ENCODE measurements at places on chromosomes 5 and 9.

DNA sequence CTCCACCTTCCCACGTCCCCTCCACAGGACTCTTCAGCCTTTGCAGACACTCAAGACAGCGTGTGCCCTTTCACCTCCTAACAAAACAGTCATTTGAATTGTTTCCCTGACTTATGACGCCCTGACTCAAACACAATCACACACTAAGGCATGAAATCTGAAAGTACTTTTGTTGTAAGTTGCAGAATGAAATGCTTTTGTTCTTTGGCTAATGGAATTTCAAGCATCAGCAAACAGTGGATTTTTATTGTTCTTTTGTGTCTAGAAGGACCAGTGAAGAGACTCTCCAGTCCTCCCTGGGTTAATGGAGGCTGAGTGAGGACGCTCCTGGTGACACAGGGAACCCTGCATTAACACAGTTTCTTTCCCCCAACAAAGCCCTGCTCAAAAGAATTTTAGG lies 380.1 kb downstream of the CTNND2 start:
- no peak for DNase-seq

GRCh38 chr5:154271936-154272514 lies 81.5 kb downstream of the GALNT10 start:
- no peak for DNase-seq

- DNase-seq: no peak
These were observed 38.1 kb downstream of the INSYN2B start for GRCh38 chr5:169942181-169942580.

DNA sequence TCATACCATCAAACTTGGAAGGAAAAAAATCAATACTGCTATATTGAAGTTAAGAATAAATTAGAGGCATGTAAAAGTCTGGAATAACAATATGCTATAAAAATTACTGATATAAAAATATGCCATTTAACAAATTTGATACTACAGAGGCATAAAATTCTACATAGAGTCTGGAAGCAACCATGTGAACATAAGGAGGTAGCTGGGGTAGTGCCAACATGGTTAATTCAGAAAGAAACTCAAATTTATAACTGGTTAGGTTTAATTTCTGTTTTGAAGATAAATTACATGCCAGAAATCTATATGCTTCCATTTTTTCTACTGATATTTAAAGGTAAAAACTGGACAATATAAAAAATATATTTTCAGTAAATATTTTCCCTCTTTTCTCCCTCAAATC lies 103.1 kb upstream of the NR4A3 start:
- DNase-seq: no peak

DNA sequence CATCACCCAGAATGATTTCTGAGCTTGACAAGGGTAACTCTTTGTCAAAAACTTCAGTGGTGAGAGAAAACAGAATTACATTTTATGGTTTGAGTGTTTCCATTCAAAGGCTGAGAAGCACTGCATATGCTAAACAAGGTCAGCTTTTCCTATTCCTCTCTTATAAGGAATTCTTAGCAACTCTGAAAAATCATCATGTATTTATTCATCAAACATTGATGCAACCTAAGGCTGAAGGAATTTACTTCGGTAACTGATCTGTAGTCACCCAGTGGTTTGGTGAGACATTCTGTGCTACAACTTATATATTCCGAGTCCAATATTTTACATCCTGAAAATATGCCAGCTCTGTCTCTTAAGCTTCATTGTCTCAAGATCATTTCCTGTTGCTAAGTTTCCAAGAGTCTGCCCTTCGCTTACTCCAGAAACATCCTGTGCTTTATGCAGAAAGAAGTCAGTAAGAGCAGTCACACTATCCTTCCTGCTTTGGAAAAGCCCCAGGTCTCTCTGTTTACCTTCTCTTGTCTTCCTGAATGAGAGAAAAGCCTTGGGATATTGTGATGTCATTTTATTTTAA lies 176.6 kb upstream of the TBCA start:
- no peak for DNase-seq
